ENCODE measurements at places on chromosomes 4 and X.

GRCh38 chr4:121765971-121766538 is 1.1 kb upstream of the SMIM43 start:
- no peak for DNase-seq

DNA sequence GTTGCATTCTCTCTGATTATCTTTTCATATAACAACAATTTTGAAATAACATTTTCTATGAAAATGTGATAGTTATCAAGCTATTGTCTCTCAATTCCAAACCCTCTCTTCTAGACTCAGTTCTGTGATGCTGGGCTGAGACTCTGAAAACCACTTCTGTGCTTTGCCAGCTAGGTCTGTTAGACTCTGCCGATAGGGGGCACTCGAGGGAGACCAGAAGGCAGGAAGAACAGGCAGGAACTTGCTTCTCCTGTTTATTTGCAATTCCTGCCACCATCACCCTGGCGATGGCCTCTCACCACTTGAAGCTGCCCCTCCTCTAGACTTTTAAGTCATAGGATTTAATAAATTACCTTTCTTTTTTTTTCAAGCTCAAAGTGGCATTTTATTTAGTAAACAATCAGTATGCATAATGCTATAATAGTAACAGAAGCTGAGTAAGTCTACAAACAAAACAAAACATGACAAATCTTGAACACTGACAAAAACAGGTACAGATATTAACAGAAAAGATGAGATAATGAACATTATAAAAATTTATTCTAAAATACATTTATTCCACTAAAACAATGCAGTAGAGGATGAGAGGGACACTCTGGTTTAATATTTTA is 49.7 kb downstream of the RASL11B start:
- DNase-seq, result peak; percentile 85

DNA sequence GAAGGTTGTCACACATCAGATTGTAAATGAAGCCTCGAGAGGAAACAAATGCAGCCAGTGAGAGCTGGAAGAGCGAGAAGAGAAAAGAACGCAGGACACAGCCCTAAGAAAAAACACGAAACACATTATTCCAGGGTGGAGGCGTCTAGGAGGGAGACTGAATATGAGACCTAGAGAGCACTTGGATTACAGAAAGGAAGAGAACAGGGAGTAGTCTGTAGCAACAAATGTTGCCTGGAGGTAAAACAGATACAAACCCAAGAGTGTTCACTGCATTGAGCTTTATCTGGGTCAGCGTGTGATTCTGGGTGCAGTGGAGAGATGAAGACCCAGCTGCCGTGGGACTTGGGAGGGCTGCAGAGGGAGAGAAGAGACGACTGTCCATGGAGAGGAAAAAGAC is 50.1 kb upstream of the SETD7 start:
- no peak for DNase-seq

- no peak for DNase-seq
Observed at GRCh38 chr4:52144372-52144771, 93.3 kb downstream of the SPATA18 start.

DNA sequence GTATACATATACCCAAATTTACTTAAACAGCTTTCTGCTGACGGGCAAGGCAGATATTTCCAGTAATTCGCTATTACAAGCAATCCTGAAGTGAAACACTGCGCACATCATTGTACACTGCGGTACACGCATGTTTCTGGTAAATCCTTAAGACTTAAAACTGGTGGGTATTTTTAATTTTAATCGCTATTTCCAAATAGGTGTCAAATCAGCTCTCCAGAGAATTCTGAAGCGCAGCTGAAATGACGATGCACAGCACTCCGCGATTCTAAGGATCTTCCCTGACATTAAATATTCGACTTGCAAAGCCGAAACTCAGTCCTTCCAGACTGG is 361 bp downstream of the TMEM128 start:
- no peak for DNase-seq

DNA sequence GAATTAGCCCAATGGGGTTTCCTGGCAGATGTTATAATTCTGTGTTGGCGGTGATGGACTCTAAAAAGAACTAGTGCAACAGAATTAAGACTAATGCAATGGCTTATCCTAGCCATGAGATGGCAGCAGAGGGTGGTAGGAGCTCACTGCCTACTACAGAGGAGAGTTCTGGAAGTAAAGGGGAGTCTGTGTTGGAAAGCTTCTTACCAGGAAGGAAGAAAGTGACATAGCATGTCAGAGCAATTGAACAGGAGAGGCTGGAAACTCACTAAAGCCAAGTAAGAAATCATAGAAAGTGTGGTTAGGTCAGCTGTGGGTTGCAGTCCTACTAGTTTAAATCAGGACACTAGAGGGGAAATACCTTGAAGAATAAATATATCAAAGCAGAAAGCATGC is 6.3 kb upstream of the TRPC5OS start:
- DNase-seq, result peak; percentile 48

DNA sequence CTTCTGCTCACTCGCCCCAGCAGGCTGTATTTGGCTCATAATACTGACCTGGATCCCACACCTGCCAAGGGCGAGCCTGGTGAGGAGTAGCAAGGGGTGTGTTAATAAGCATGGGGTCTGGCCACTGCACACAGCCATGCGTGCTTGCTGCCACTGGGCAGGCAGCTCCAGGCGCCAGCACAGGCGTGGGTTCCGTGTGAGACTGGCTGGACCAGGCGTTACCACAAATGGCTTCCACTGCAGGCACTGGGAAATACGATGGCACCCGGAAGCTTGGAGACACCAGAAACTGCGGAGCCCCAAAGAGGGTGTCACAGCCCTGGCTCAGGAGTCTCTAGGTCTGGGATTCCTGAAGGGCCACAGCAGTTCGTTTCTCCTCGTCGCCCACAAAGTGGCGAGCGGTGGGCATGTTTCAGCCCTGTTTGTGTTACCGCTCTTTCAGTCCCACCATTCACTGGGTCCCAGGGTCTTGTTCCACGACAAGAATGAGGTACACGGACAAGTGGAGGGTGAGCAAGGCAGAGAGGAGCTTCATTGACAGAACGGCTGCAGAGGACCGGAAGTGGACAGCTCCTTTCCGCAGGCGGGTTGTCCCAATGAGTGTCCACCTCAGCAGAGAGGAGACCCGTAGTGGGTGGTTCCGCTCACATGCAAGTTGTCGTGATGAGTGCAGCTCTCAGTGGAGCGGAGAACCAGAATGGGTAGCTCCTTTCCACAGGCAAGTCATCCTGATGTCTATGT is 428.9 kb downstream of the EPHA5 start:
- DNase-seq, result no peak

DNA sequence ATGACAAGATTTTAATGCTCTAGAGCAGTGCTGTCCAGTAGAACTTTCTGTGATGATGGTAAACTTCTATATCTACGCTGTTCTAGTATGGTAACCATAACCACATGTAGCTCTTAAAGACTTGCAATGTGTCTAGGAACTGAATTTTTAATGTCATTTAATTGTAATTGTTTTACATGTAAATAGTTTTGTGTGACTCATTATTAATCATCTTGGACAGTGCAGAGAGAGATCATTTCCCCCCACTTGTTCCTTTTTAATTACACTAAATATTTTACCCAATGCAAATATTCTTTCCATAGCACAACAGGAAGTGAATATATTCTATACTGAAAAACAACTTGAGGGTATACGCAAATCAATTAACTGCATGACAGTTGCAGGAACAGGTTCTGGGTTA is 5.8 kb downstream of the ATG4A start:
- DNase-seq, result no peak

- peak; percentile 92 for DNase-seq
Observed at GRCh38 chr4:140012688-140013486, 141.1 kb downstream of the MAML3 start.

DNA sequence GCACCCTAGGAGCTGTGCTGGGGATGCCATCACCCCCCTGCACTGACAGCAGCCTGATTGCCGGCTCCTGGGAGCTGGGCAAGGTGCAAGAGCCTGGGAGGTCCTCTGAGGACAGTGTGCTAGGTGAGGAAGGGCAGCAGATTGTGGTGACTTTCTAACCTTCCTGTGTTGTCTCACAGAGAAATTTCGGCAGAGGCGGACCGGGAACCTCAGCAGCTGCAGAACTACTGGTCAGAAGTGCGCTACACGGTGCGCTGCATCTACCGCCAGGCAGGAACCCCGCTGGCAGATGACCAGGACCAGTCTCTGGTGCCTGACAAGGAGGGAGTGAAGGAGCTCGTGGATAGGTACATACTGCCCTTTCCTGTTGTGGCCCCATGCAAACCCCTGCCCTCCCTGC is 89.8 kb downstream of the FAM193A start:
- DNase-seq, result no peak

DNA sequence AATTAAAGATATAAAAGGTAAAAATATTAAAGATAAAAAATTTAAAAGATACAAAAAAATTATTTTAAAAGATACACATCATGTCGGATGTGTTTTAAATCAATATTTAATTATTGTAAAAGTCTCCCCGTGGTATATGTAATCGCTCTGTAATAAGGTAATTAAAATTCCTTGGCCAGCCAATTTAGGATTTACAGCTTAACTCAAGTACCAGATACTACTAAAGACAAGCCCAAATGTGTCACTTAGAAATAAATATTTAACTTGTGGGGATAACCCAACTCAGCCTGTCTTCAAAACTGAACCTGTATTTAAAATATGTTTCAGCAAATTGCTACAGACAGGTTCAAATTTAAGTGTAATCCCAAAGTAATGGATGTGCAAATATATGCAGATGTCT is 56.0 kb downstream of the GPR82 start:
- no peak for DNase-seq

- peak; percentile 57 for DNase-seq
Observed at GRCh38 chrX:24167719-24168472, 18.4 kb downstream of the ZFX start.

GRCh38 chr4:3037957-3038461 is 36.3 kb downstream of the HTT-AS start:
- peak; percentile 83 for DNase-seq

GRCh38 chrX:5180135-5180741 is 1048.4 kb downstream of the NLGN4X start:
- DNase-seq, result peak; percentile 0

Measured in OCI-M1 (cell line).